Vagina (tissue), 2 donors: ENCODE measurements at places on chromosomes 5 and 9.

DNA sequence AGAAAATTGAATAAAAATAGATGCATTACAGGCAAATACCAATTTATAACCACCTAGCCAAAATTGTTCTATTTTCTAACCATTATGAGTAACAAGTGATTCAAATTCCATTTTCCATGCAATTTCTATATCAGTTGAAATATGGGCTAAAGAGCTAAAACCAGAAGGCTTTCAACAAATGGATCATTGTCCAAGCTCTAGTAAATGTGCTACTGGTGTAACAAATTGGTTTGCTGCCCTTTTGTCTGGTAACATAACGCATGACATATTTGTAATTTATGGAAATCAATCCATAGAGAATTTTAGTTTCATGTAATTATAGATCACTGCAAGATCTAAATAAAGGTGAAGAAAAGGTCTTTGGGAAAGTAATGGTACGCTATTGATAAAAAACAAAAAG lies 708.0 kb upstream of the GRAMD2B start:
- DNase-seq, result no peak

GRCh38 chr5:41834506-41834905 lies 35.7 kb downstream of the OXCT1 start:
- no peak for DNase-seq

GRCh38 chr5:97531549-97531948 lies 348.5 kb upstream of the RIOK2 start:
- DNase-seq, result no peak

DNA sequence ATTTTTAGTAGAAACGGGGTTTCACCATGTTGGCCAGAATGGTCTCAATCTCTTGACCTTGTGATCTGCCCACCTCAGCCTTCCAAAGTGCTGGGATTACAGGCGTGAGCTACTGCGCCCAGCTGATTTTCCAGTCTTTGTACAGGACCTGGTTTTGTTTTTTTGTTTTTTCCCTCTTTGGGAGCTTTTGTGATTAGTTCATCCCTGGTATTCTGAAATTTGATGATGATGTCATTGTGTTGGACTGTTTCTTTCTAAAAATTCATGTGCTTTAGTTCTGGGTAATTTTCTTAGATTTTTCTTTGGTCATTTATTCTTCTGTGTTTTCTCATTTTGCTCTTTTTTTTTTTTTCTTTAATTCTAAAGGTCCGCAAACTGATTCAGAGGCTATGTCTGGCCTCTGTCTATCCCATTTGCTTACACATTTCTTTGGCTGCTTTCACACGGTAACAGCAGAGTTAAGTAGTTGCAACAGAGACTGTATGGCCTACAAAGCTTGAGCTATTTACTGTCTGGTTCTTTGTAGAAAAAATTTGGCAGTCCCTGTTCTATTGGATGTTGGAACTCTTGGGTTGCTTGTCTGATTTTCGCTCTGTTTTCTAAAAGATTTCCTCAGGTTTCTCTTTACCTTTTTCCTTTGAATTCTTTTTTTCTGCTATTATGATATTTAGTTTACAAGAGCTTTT lies 24.8 kb downstream of the STX17 start:
- DNase-seq, result no peak

DNA sequence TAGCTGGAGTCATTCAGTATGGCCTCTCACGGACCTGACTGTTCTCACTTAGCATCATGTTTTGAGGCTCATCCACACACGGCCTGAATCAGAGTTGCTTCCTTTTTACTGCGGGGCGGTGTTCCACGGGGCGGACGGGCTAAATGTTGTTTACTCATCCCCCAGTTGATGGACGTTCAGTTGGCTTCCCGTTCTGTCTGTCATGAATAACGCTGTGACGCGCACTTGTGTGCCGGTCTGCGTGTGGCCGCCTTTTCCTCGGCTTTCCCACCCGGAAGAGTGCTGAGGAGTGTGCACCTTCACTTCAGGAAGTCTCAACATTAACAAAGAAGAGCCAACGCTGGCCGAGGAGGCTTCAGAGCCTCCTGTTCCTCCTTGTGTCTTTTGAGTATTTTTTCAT lies 39.0 kb upstream of the IRX4 start:
- no peak for DNase-seq

GRCh38 chr5:23318960-23319359 lies 188.4 kb upstream of the PRDM9 start:
- no peak for DNase-seq

DNA sequence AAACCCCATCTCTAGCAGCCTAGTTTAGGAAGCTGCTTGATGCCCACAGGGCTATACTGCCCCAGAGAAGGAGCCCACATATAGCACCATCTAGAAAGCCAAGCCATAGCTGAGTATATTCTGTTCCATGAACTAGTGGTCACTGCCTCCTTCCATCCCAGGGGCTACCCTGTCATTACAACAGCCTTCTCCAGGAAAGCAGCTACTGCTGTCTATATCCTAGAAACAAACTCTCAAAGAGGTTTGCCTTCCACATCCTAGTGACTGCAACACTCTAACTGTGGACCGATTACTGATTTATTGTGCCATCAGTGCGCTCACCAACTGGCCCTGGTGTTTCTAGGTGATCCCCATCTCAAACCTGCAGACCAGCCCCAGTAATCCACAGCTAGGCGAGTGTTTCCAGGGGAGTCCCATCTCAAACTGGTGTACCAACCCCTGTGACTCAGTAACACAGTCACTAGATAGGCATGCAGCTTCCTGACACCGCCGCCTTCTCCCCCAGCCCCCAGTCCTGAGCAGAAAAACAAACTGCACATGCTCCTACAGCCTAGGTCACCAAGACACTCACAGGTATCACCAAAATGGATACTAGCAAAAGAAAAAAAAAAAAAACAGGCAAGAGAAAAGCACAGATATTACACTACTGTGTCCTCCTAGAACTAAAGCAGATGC lies 14.8 kb downstream of the SPTLC1 start:
- DNase-seq, result no peak

- DNase-seq, result no peak
Observed at GRCh38 chr5:117131048-117131679, 556.5 kb upstream of the SEMA6A start.

DNA sequence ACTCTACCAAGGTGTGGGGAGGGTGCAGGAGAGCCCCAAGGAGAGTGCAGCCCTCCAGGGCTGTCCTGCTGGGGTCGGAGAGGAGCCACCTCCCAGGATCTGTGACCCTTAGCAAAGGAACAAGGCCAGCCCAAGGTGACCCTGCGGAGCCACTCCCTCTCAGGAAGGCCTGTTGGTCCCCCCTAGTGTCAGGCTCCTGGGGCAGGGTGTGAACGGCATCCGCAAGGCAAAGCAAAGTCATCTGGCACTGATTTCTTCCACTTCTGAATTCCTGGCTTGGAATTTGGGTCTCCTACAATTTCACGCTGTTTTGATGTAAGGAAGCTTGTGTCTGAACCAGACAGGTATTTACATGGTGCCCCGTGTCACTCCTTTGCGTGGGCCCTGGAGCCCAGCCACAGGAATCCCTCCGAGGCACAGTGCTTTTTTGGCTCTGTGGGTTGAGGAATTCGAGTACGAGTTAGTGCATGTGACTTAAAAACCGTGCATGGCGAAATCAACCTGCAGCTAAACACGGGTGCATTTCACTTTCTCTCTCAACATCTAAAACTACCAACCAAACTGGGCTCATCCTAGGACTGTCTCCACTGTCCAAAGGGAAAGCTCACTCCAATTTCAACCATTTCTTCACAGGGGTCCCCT lies 24.5 kb upstream of the GFPT2 start:
- no peak for DNase-seq

DNA sequence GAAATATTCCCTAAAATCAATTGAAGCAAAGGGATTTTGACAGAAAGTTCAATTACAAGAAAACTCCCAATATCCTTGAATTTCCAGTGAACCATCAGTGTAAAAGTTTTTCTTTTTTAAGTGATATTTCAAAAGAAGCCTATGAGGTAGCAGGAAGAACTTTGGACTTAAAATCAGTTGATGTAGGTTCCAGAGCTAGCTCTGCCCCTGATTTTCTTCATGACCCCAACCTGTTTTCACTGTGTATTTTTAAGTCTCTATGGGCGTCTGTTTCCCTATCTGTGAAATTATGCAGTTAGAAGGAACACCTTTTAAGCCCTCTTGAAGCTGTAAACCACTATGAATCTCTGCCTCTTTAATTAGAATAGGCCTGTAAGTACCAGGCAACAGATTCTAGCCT lies 66.2 kb upstream of the SLC1A1 start:
- no peak for DNase-seq
